ENCODE measurements at places on chromosomes 6 and 20.

GRCh38 chr6:45445749-45446549 is 68.2 kb upstream of the SUPT3H start:
- peak; percentile 96 for DNase-seq

GRCh38 chr6:169966312-169967181 is 215.1 kb downstream of the ERMARD start:
- no peak for DNase-seq

DNA sequence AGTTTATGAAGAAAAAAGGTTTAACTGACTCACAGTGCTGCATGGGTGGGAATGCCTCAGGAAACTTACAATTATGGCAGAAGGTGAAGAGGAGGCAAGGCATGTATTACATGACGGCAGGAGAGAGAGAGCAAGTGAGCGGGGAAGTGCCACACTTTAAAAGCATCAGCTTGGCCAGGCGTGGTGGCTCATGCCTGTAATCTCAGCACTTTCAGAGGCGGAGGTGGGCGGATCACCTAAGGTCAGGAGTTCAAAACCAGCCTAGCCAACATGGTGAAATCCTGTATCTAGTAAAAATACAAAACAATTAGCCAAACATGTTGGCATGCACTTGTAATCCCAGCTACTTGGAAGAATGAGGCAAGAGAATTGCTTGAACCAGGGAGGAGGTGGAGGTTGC is 213.3 kb upstream of the THEMIS start:
- no peak for DNase-seq

- no peak for DNase-seq
These were observed 2.1 kb downstream of the KIAA0319 start for GRCh38 chr6:24643920-24644319.

DNA sequence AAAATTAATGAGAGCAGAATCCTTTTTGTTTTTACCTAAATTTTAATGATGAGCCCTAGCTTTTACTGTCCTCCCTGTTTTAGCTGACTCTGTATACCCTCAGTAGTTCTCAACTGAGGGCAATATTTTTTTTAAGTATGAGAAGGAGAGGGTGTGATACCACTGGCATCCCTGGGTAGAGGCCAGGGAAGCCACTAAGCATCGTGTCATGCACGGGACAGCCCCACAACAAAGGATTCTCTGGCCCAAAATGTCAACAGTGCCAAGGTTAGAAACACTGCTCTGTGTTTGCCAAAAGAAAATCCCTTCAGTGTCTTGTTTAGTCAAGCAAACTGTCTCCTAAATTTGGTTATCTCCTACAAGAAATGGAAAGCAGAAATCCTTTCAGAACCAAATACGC is 210.4 kb downstream of the KCNQ5 start:
- DNase-seq, result no peak

DNA sequence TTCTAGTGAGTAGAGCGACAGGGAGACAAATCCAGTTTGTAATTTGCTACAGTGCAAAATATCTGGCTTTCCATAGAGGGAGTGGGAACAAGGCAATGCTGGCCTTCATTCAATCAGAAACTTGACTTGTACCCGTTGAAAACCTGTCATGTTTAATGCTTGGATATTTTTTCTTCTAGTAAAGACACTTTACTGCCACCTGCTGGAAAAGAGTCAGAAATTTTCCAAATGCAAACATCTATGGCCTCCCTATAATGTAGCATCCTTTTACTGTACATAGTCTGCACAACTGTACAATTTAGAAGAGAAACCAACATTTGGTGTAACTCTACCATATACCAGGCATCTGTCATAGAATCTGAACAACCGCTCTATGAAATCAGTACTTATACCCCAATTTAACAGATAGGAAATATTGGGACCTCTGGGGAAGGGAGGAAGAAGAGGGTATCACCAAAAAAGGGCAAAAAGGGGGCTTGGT is 16.7 kb upstream of the TBC1D20 start:
- peak; percentile 87 for DNase-seq

- DNase-seq, result no peak
These were observed 37.0 kb upstream of the GCLC start for GRCh38 chr6:53581856-53582255.

DNA sequence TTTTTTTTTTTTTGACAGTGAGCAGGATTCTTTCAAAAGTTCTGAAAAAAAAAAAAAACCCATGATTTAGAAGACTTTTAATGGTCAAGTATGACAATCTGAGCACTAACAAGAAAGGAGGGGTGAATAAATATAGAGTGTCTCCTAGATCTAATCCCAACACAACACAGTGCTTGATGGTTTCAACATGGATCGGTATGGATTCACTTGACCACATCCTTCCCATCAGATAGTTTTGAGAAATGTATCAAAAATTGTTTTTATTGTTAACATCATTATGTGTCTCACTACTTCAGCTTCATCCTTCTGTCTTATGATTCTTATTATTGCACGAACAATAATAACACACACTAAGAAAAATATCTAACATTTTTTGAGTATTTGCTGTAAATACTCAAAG is 21.0 kb downstream of the KIF13A start:
- DNase-seq, result no peak

- no peak for DNase-seq
These were observed 35.7 kb downstream of the TFAP2C start for GRCh38 chr20:56664796-56665195.

- no peak for DNase-seq
These were observed 296.8 kb upstream of the RSPO3 start for GRCh38 chr6:126821706-126822105.

- no peak for DNase-seq
These were observed 98.5 kb downstream of the INSM1 start for GRCh38 chr20:20466341-20466879.

DNA sequence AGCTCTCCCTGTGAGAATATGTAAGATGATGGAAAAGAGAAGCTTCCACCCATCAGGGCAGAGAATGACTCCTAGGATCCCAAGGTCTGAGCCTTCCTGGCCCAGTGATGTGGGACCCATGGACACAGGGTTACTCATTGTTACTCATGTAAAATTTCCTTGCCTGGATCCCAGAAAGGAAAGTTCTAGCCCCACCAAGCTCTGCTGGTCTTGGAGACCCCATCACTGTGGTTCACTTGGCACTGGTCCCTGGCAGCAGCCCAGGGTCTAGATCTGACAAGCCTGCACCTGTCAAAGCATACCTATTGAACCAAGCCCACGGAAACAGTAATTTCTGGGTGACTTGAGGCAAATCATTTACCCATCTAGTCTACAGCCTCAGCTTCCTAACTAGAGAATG is 22.1 kb downstream of the MDGA1 start:
- DNase-seq, result no peak

DNA sequence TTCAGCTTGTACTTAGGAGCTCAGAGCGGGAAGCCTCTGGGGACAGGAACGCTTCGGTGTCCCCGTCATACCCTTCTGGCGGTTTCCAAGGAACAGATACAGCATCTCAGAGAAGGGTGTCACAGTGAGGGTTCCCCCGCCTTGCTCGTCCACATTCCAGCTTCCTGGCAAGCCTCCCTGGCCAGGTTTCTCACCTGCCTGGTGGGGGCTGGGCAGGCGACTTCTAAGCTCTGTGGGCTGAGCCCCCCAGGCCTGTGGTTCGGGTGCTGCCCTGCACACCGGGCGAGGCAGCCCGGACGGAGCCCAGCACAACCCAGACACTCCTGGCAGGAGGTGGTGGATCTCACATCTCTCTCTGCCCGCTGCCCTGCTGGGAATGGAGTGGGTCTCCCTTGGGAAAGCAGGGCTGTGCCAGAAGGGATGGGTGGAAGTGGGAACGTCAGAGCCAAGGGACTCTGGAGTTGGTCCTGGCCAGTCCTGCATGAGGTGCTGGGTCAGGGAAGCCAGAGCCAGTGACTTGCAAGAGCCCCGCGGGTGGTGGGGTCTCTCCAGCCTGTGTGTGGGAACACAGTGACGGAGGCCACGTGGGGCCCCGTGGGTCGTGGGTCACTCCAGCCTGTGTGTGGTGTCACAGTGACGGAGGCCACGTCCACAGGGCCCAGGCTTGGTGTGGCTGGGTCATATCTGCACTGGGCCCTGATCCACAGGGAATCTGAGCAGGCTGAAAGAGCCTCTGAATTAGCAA is 47.7 kb upstream of the SMOC2 start:
- no peak for DNase-seq

DNA sequence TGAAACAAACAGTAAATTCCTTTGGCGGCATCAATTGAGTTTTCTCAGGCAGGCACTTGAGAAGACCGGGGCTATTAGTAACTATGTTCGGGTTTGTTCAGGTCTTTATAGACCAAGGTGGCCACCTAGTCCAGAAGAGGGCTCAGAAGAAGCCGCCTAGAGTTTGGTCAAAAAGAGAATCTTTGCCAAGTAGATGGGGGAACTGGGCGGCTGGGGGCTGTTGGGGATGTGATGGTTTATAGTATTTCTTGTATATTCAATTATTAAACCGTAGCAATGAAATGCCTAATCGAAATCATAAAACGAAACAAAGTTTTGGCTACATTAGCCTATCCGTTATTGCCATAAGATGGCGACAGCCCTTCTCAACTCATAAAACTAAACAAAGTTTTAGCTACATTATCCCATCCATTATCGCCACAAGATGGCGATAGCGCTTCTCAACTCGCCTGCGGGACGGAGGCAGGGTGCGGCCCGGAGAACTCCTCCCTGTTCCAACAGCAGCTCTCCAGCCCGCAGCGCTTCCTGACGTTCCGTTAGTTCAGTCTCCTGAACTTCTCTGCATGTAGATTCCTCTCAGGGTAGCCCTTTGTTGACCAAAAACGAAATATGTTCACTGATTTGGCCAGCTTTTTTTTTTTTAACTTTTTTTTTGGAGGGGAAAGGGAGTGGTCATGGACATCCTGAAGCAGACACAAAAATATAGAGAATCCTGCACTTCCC is 120.5 kb upstream of the PRSS16 start:
- DNase-seq, result peak; percentile 85

DNA sequence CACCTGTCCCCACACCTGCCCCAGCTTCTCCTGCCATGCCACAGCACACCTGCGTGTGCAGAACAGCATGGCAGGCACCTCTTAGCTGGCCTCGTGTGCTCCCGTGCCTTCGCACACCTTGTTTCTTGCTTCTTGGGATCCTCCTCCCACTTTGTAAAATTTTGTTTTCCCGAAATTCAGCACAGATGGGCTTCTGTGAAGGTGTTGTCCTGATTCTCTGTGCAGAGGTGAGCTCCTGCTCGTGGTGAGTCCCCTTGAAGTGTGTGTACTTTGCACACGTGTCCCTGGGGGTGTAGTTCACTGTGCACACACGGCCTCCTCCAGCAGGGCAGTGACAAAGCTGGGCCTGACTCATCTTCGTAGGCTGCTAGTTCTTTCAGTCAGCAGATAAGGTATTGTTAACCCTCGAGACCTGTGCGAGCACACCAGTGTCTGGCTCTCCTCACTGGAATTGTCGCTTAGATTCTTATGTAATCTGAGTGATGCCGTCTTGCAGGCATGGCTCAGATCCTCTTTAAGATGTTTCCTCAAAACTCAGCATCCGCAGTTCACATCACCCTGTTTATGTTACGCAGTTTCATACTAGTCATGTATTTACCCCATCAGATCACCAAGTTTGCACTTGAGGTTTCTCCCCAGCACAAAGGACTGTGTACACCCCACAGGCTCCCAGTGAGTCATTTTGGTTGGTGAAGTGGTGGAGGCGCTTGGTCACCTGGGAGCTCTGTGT is 77.7 kb downstream of the CDYL start:
- no peak for DNase-seq

GRCh38 chr6:87729965-87730719 is 28.1 kb upstream of the AKIRIN2 start:
- DNase-seq, result no peak

- no peak for DNase-seq
These were observed 58.7 kb upstream of the SLC2A12 start for GRCh38 chr6:134111062-134111677.

DNA sequence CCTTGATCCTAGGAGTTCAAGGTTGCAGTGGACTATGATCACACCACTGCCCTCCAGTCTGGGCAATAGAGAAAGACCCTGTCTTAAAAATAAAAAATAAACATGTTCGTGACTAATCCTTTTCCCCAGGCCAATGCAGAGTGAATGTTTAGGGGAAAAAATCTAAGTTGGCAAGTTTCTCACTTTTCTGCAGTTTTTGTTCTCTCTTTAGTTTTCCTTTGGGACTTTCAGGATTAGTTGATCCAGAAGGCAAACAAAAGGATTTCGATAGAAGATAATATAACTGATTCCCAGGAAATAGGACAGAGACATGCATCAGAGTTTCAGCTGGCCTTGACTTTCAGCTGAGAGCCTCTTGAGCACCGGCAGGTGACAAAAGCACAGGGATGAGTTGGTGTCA is 53.3 kb downstream of the SOD2 start:
- no peak for DNase-seq

DNA sequence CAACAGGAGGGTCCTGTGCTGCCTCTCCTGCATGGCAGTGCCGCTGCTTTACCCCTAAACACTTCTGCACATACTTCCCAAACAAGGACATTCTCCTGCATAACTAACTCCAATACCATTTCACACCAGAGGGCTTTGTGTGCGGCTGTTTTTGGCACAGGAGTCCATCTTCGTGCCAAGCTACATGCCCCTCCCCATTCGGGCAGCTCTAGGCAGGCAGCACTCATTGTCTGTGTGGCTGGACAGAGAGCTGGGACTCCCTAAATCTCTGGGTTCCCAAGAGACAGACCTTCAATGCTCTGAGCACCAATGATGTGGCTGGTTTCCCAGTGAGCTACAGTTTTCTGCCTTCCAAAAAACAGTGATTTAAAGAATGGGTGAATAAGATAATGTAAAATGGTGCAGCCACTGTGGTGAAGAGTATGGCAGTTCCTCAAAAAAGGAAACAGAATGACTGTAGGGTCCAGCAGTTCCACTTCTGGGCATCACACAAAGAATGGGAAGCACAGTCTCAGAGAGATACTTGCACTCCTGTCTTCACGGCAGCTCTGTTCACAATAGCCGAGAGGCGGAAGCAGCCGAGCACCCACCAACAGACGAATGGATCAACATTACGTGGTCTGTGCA is 80.3 kb upstream of the DUSP22 start:
- no peak for DNase-seq

DNA sequence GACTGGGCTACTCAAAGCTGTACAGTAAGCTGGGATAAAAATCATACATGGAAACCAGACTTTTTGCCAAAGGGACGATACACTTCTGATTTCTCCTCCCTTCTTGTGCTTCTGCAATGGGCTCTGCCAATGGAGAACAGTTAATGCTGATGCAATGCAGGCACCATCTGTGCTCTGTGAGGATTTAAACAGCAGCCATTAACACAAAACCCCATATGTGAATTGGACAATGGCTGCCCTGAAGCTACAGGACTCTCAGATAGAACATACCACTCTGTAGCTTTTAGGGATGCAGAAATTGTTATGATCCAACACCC is 71.9 kb downstream of the GJA10 start:
- peak; percentile 61 for DNase-seq

GRCh38 chr6:70221025-70221714 is 81.7 kb downstream of the COL9A1 start:
- peak; percentile 71 for DNase-seq
